ENCODE measurements at places on chromosomes 7 and 10. TPM values are rescaled to one million over a fixed set of nuclear protein-coding genes. Genes with fewer than 3 reads are reported as not detected.
A peak's percentile ranks its signal among the peaks of the same experiment; 100 is the strongest.

Gene KIAA1549
- total RNA-seq = 1.5 TPM

DNA sequence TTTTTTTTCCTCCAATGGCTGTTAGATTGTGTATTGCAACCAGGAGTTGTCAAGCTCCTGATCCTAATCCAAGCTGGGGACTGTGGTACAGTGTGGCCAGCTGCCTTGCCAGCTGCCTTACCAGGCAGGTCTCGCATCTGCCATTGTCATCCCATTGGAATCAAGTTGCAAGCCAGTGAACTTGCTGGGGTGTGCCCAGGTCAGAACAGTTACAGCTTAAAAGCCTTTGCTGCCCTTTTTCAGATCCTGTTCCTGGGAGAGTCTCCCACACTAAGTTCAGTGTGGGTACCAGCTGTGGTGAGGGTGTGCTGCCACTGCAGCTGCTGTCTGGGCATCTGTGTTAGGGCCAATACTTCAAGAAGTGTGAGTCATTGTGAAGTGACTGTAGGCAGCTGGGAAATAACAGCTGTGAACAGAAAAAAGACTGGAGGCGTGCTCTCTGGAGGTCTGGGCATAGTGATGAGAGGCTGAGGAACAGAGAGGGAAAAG is 72.8 kb downstream of the CCNY start:
- DNase-seq = no peak

DNA sequence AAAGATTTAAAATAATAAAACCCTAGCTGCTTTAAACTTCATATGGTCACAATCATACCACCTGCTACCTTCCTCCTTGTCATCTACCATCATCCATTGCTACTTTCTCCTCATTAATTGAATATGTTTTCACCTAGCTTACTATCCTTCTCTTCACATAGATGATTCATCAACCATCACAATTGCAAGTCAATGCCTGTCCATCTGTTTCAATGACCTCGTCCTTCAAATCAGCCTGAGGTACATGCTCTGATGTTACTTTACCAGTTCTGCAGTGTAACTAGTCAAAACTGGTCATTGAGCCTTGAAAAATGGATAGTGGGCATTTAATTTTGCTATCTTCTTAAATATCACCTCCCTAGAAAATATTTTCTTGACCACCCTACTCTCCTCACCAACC is 164.7 kb downstream of the SEMA3E start:
- DNase-seq = no peak

- no peak for DNase-seq
Measured at GRCh38 chr10:100713859-100714565, 31.4 kb upstream of the PAX2 start.

Gene PTN
- 18.3 TPM for total RNA-seq

GRCh38 chr7:156236936-156237599 is 403.5 kb upstream of the RNF32 start:
- no peak for DNase-seq

Gene HOXA9
- total RNA-seq = not detected

GRCh38 chr10:76618171-76618570 is 1019.4 kb downstream of the KCNMA1 start:
- no peak for DNase-seq

DNA sequence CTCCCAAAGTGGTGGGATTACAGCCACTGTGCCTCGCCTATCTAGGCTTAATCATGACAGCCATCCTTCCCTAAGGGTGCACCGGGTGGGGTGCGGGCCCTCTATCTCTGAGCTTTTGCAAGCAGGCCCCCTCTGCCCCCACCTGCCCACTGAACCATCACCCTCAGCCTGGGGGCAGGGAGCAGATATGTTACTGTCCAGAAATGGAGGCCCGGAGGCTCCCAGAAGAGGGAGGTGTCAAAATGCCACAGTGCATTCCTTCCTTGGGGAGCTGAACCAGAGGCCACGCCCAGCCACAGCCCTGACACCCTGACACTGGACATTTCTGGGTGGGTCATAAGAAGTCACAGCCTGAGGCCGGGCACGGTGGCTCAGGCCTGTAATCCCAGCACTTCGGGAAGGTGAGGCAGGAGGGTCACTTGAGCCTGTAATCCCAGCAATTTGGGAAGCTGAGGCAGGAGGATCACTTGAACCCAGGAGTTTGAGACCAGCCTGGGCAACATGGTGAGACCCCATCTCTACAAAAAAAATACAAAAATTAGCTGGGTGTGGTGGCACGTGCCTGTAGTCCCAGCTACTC is 129.8 kb upstream of the TNRC18 start:
- DNase-seq = no peak

- no peak for DNase-seq
Measured at GRCh38 chr10:6583447-6583846, 3.4 kb upstream of the PRKCQ start.

DNA sequence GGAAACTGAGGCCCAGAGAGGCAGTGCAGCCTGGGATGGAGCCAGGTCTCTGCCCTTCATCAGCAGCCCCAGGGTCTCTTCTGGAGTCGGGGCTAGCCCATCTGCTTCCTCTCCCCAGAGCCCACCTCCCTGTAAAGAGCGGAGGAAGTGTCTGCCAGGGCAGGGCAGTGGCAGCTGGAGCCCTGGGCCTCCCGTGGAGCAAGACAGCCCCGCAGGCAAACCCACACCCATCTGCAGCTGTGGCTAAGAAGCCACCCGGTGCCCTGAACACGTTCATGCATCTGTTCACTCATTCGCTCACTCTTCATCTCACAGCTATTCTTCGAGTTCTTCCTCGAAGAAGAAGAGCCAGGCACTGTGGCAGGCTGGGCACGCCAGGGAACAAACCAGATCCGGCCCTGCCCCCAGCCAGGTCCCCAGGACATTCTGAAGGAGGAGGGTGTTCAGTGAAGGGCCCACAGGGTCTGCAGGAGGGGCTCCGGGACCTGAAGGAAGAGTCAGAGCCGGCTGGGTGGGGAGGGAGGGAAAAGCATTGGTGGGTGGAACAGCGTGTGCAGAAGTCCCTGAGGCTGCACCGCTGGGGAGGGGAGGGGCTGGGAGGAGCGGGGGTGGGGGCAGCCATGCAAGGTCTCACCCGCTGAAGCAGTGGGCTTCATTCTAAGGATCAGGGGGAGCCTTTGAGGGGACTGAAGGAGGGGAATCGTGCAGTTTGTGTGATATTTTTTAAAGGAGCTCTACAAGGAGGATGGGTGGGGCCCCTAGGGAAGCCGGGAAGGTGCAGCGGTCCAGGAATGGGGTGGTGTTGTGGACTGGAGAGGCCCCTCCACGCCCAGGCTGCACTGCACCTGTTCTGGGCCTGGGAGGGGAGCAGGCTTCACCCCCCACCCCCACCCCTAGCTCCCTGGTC is 99.1 kb downstream of the UNCX start:
- no peak for DNase-seq

Gene PCDH15
- total RNA-seq = 1.1 TPM

DNA sequence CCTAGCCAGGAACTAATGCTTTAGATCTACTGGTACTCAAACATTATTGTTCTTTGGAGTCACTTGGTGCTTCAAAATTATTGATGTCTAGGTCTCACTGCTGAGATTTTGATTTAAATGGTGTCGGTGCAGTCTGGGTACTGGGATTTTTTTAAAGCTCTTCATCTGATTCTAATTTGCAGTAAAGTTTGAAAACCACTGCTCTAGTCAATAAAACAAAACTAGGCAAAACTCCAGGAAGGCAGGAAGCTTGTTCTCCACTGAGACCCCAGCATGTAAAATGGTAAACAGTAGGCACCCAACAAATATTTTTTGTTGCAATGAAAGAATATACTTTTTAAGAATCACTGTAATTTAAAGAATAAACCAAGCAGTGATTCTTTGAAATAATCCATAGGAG is 49.7 kb downstream of the ADD3 start:
- DNase-seq = no peak

DNA sequence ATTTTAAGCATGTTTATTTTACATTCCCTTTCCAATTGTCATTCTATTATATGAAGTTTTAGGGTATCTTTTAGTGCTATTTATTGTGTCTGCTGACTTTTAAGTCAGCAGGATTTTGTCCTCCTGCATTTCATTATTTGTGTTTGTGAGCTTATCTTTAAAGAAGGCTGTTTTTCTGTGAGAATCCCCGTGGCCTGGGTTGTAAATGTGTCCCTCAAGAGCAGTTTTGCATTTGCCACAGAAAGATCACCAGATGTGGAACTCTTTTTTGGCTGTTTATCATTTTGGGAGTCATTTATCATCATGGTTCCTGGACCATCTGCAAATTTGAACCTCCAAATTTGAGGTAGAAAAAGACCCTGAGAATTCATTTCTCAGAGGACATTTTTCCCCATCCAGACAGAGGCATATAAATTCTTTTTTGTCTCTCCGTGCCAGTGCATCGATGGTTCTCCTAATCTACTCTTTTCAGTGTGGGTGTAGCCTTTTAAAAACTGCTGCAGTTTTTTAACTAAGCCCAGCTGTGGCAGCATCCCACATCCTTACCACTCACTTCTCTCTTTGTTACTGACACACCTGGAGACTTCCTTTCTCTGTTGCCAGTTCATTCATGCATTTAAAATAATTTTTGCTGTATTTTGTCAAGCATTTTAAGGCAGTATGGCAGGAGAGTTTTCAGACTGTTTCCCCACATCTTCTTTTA is 20.1 kb upstream of the MTURN start:
- DNase-seq = no peak

DNA sequence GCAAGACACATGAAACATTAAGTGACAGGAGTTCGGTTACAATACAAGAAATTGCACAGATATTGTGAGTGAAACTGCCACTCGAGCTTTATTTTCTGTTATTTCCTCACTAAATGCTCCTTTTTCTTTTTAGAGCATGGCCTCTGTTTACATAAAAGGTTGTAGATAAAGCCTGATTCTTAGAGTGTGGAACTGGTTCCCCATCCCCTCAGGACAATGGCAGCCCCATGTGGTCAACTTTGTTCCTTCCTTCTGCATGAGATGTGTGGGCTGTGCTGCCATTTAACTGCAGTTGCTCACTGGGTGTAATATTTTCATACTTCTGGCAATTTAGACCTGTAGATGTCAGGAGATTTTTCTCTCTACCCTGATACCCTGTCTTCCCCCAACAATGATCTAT is 70.2 kb downstream of the LRGUK start:
- no peak for DNase-seq

GRCh38 chr10:68560943-68561864 is 1.1 kb downstream of the TET1 start:
- DNase-seq = peak; percentile 29

GRCh38 chr7:98284335-98285036 is 3.0 kb downstream of the BRI3 start:
- peak; percentile 84 for DNase-seq

DNA sequence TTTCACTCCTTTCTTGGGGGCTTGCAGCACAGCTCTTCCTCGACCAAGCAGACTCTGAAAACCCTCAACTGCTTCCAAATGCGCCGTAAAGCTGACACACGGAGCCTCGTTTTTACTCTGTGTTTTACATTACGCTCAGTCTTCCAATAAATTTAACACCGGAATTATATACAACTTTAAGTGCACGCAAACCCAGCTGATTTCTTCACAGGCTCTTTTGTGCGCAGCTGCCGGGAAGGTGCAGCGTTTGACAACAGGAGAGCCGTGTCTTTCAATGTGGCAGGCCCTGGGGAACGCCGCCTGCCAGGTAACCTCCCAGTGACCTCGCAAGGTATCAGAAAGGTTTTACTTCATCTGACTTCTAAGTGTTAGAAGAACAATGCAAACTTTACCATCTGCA is 35.0 kb downstream of the GFRA1 start:
- DNase-seq = no peak

Gene SPDYE16
- total RNA-seq = 0.34 TPM

DNA sequence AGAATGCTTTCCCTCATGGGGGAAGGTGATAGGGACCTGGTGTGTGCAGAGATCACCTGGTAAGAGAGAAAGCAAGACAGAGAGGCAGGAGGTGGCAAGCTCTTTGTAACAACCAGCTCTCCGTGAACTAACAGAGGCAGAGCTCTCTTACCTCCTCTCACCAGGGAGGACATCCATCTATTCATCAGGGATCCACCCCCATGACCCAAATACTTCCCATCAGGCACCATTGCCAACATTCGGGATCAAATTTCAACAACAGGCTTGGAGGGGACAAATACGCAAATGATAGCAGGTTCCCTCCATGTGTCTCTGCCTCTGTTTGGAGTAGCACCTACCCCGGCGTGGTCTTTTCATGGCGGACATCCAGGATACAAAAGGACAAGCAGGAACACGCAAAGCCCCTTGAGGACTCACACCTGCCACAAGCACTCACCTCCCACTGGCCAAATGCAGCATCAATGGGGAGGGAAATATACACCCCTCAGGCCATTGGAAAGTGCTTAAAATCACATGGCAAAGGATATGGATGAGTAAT is 431.2 kb upstream of the AUTS2 start:
- DNase-seq = no peak

- no peak for DNase-seq
Measured at GRCh38 chr10:97169911-97170693, 15.7 kb downstream of the SLIT1 start.

DNA sequence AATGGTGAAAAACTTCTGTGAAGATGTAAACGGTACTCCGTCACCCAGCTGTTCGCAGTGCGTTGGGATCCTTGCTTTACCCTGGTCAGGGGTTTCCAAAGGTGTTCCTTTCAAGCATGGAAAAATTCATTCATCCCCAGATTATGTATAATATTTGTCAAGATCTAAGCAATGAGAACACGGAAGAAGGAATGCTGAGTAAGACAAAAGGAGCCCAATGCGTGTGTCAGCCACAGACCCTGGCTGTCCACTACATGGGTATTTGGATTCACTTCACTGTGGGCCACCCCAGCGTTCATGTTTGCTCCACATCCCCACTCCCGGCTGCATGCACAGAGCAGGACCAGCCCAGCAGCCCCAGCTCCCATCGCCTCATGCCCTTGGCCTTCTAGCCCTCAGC is 241.3 kb upstream of the CELF2 start:
- no peak for DNase-seq

- DNase-seq = no peak
Measured at GRCh38 chr7:16071246-16071857, 350.0 kb downstream of the CRPPA start.

Data from left cardiac atrium (tissue), 4 donors.